Aorta (tissue), 5 donors: ENCODE measurements at places on chromosomes 2 and 18. TPM values are rescaled to one million over a fixed set of nuclear protein-coding genes. Genes with fewer than 3 reads are reported as not detected.
A peak's percentile ranks its signal among the peaks of the same experiment; 100 is the strongest.

Gene STK17B
- 26.5 TPM for total RNA-seq

Gene KIF5C
- total RNA-seq, result 2.3 TPM

Gene ZNF236
- 17.2 TPM for total RNA-seq

Gene PAX8
- 0.45 TPM for total RNA-seq

Gene ECEL1
- total RNA-seq, result 7.2 TPM

Gene NAT8
- not detected for total RNA-seq

DNA sequence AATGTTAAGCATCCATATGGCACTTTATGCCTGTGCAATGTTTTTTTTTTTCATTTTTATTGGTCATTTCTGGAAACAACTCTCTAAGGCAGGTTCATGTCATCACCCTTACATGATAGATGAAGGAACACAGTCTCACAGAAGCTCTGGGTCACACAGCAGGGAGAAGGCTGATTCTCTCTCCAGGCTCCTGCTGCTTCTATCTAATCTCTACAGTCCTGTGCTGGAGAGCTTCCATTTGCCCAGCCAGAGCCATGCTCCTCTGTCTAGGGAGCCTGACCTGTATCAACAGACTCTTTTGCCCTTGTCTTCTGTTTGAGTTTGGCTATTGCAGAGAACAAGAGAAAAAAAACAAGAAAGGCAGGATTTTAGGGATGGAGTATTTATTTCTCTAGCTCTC, 584.8 kb downstream of the MBD2 start:
- no peak for DNase-seq

DNA sequence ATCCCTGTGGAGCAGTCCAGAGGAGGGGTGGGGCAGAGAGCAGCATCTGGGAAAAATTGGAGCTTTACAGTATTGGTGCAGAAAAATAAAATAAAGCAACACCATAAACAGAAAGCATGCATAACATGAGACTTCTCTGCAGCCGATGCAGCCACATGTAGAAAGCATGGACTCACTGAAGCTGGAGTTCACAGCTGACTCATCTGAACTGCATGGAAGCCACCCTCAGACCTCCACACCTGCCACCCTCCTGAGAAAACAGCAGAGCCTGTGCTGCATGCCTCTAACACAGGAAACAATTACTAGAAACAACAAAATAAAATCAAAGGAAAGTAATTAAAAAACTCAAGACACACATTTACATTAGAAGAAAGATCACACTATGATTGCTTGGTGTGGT, 169.4 kb upstream of the ALKAL2 start:
- DNase-seq, result no peak

DNA sequence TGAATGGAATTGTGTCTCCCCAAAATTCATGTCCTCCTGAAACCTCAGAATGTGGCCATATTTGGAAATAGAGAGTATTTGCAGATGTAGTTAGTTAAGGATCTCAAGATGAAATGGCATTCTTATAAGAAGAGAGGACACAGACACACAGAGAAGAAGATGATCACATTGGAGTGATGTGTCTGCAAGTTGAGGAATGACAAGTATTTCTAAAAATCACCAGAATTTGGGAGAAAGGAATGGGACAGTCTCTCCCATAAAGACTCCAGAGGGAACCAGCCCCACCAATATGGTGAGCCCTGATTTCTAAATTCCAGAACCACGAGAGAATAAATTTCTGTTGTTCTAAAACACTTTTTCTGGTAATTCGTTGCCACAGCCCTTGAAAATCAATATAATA, 166.3 kb downstream of the C1D start:
- no peak for DNase-seq

DNA sequence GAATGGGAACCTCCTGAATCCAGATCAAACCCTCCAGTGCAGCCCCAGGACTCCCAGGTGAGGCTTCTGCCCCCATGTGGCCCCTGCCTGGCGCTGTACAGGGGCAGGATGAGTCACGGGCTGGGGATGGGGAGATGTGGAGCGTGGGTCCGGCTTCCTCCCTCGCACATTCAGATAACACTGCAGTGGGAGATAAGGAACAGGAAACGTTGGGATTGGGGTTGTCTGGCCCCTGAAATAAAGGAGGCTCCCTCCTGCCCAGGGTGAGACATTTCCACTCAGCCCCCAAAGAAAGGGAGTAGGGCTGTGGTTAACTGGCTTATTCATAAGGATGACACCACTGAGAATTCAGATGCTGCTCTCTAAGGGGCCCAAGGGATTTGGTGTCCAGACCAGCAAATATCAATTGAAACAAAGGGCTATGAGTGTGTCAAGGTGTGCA, 30.7 kb downstream of the IGFBP5 start:
- peak; percentile 32 for DNase-seq

DNA sequence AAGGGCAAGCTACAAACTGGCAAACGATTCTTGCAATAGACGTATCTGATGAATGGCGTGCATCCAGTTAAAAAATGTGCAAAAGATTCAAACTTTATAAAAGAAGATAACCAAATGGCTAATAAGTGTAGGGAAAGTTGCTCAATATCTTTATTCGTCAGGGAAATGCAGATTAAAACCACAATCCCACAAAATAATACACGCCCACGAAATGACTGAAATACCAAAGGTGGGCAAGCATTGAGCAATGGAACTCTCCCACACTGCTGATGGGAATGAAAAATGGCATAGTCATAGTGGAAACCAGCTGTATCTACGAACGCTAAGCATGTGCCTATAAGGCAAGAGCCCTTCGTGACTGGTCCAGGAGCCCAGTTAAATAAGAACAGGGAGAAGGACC, 168.6 kb upstream of the SIX2 start:
- DNase-seq, result no peak

- no peak for DNase-seq
Measured at GRCh38 chr2:9037166-9037565, 33.7 kb upstream of the MBOAT2 start.

DNA sequence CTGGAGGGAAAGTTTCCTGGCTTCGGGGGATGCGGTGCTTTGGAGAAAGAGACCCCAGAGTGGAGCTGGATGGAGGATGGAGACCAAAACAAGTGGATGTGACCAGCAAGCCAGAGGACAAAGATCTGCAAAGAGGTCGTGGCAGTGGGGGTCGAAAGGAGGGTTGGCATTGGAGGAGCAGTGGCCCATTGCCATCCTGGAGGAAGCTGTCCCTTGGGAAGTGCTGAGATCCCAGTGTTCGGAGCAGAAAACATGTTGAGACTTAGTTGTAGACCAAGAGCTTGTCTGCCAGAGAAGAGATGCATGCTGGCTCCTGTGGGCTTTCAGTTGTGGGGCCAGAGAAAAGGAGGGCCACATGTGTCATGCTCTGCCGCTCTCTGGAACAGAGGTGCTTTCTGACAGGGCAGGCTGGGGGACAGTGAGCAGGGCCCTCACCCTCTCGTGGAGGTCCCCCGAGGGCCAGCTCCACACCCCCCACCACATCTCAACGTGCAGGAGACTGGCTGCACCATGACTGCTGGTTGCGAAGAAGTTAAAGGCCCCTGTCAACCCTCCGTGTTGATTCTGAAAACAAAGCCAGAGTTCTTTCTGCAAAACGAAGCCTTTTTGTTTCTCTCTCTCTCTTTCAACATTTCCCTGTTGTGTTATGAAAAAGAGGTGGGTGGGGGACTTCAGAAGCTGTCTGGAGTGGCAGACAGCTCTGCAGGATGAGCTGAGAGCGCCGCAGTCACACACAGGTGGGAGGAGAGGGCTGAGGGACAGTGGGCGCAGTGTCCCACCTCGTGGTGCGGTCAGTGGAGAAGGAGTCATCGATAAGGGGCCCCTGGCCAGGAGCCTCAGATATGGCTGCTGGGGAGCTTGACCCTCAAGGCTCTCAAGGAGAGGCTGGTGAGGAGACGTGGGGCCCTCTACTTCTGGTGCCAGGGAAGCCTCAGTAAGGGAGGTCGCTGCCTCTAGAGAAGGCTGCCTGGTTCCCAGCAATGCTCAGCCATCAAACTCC, 77.6 kb upstream of the BCL2L11 start:
- no peak for DNase-seq

- no peak for DNase-seq
Measured at GRCh38 chr2:143524119-143524553, 394.9 kb downstream of the ARHGAP15 start.

DNA sequence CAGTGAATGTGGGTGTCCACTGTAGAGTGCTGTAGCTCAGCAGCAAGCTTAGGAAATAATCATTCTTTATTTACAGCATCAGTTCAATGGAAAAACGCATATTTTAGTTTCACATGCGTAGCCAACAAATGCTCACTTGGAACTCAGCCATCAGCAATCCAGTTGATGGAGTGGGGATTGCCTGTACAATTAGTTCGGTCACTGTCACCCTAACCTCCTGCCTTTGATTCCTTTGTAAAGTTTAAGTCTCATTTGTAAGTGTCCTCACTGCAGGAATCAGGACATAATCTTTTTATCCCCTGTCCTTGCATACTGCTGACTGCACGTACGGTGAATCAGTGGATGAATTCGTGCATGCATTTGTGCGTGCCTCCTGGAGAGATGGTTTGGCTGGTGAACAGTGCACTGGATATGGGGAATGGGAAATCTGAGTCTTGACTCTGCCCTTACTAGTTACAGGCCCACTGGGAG, 55.9 kb downstream of the RAB31 start:
- DNase-seq, result no peak

DNA sequence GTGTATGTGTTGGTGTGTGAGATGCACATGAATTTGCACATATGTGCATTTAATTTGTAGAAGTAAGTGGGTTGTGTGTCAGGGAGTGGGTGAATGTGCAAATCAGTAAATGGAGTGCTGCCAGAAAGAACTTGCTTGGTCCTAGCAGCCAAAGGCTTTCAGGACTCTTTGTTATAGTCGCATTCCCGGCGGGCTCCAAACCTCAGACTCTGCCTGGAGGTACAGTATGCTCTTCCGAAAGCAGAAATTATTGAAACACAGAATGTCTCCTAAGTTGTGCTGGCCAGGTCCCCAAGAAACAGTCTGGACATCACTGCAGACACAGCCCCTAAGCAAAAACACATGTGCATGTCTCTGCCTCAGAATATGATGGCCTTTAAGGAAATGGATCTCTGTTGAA, 232.4 kb downstream of the INSIG2 start:
- no peak for DNase-seq

- DNase-seq, result no peak
Measured at GRCh38 chr2:198731842-198732399, 725.8 kb downstream of the SATB2 start.

GRCh38 chr2:86358957-86359356, 21.5 kb upstream of the REEP1 start:
- DNase-seq, result no peak

DNA sequence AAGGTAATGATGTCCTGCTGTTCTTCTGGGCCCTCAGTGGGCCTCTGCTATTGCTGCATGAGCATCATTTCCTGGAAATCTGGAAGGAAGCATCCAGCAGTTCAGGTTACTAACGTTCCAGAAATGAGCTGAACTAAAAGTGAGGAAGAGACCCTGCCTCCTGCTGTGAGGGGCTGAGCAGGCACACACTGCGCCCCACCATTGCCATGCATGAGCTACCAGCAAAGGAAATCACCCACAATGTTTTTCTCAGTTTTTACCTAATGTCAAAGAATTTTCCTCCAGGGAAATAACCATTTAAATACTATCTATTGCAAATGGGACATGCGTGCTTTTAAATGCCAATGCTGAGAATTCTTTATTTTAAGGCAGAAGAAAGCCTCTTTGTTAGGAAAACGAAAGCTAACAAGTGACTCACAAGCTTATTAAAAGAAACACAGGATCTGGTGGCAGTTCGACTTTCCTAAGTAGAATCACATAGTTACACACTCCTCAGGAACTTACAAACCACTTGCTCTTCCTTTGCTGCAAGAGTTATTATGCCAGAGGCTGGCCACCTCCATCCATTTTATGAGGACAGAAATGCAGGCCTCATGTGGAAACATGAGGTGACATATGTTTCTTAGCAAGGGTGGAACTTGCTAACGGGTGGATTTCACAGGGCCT, 152.6 kb upstream of the TTC39C start:
- DNase-seq, result no peak
